ENCODE measurements at places on chromosomes 2 and 18.

GRCh38 chr2:7609974-7610373 is 692.8 kb downstream of the RNF144A start:
- DNase-seq = no peak

- DNase-seq = no peak
Measured at GRCh38 chr18:8506251-8507049, 102.8 kb upstream of the RAB12 start.

GRCh38 chr2:223889229-223889628 is 51.8 kb upstream of the AP1S3 start:
- DNase-seq = no peak

DNA sequence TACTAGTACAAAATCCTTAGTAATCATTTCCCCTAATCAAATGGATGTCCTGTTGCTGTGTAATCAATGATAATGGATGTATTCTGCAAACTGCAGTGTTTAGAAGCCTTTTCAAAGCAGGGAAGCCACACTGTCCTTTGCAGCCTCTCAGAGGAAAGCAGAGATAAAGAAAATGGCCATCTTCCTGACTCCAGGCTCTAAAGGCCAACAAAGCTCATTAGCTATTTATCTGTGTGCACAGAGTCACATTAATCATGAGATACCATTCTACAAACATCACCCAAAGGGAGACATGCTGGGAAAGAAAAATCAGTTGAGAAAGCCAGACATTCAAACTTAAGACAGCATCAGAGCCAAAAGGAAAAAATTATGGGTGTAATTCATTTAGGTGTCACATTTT is 165.0 kb downstream of the RAD51AP2 start:
- DNase-seq = no peak
